AG10803 (cell line): ENCODE measurements at places on chromosomes 7 and 10.

GRCh38 chr7:129606803-129607202 lies 4.7 kb upstream of the NRF1 start:
- no peak for DNase-seq

GRCh38 chr10:5466451-5467206 lies 32.7 kb downstream of the CALML5 start:
- DNase-seq: peak; percentile 61

GRCh38 chr10:106711313-106711906 lies 453.1 kb downstream of the SORCS1 start:
- DNase-seq: no peak

GRCh38 chr7:22088827-22089226 lies 143.1 kb upstream of the CDCA7L start:
- DNase-seq: no peak

GRCh38 chr7:80412842-80413241 lies 99.0 kb downstream of the GNAT3 start:
- DNase-seq: peak; percentile 56
